ENCODE measurements at places on chromosomes 4 and X. TPM values are rescaled to one million over a fixed set of nuclear protein-coding genes. Genes with fewer than 3 reads are reported as not detected.

The OTUD6A gene
- total RNA-seq = not detected

The CT45A10 gene
- not detected for total RNA-seq

The L1CAM gene
- 30.2 TPM for total RNA-seq

The RGN gene
- total RNA-seq = 12.2 TPM

The MAGED4 gene
- total RNA-seq = 0.27 TPM

The USP51 gene
- total RNA-seq = 3.5 TPM

The SPANXD gene
- not detected for total RNA-seq

The EFNB1 gene
- total RNA-seq = 12.0 TPM

DNA sequence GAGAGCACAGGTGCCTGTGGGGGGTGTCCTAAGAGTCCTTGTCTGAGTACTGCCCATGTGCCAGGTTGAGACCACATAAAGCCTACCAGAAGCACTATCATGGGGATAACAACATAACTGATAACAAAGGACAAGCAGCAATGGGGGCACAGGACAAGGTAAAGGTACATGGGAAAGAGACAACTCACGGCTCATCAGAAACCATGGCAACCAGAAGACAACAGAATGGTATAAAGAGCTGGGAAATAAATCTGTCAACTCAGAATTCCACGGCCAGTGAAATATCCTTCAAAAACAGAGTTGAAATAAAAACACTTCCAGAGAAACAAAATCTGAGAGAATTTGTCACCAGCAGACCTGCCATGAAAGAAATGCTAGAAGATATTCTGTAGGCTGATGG lies 20.0 kb downstream of the CENPU start:
- no peak overlapping the region for H3K27ac ChIP-seq
- no peak for DNase-seq
- H3K36me3 ChIP-seq = no peaks in the 10 kb centered on the region
- H3K27me3 ChIP-seq = no peaks in the 10 kb centered on the region
- no peak overlapping the region for H3K4me3 ChIP-seq
- no peaks in the 10 kb centered on the region for H3K4me1 ChIP-seq

DNA sequence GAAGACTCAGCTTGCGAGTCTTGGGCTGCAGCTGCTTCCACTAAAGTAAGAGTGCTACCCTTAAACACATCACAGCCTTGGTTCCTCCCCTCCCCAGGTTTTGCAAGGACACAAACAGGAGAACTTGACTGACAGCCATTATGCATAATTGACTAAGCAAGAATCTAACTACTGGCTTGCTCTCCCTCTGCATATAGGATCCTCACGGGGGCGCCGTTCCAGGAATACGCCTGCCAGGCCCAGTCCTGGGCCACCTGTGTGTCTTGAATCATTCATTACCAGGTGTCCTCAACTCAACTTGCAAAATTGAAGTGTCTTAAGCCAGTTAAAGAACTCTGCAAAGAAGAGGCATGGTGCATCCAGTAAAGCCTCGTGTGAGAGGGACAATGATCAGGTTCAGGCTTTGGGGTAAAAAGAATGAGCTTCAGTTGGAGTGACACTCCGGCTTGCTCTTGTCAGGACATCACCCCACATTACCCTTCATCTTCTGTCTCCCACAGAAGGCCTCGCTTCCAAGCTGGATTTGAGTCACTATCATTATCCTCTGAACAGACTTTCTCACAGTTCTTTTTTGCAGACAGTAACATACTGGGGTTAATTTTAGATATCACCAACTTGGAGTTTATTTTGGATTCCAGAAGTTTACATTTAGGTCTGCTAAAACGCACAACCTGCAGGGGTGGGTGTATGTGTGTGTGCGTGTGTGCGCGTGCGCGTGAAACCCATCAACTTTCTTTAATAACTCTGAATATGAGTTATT lies 273.5 kb upstream of the HS3ST1 start:
- H3K27ac ChIP-seq = no peak overlapping the region
- no peaks in the 10 kb centered on the region for H3K4me1 ChIP-seq
- no peaks in the 10 kb centered on the region for H3K27me3 ChIP-seq
- DNase-seq = no peak

DNA sequence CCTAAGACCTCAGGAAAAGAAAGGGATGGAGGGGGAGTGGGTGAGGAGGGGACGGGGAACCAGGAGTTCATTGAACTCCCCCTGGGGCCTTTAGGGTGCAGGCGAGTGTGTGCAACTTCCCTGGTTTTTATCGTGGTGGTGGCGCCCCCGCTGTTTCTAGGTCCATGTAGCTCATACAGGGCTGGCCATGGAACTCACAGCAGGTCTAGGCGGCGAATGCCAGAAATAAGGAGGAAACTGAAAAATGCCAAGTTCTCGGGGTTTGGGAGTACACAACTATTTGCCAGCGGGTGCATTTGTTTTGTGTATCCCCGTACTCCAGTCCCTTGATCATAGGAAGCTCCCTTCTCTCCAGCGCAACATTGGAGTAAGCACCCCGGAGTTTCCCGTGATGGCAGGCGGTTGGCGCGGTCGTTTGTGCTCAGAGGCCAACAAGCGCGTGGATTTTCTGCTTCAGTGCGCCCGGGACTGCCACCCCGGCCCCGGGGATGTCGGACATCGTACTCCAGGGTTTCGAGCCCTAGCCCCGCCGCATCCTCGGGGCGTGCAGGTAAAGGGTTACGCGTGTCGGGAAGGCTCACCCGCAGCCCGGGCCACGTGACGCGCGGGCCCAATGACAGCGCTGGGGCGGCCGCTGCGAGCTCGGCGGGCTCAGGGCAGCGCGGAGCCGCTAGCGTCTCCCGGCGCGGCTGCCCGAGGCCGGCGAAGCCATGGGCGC lies 208.9 kb downstream of the NWD2 start:
- H3K36me3 ChIP-seq = no peaks in the 10 kb centered on the region
- peak; percentile 65 for DNase-seq
- peak overlapping the region; percentile 55 for H3K4me3 ChIP-seq
- H3K4me1 ChIP-seq = peaks cover 14% of the 10 kb centered on the region

DNA sequence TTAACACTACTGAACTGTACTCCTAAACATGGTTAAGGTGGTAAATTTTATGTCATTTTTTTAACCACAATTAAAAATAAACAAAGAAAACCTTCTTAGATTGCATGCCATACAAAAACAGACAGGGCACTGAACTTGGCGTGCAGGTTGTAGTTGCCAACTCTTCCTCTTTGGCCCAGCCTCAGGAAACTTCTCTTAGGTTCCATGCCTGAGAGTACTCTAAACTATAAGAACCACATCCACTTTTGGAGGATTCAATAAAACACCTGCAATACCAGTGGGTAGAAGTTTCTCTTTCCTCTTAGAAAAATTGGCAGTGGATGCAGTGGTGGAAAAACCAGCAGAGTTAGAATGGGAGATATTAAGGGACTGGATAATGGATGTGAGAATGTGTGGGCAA lies 103.4 kb downstream of the LUZP4 start:
- no peak overlapping the region for H3K27ac ChIP-seq
- H3K36me3 ChIP-seq = no peaks in the 10 kb centered on the region
- H3K4me3 ChIP-seq = no peak overlapping the region
- DNase-seq = no peak
- H3K4me1 ChIP-seq = no peaks in the 10 kb centered on the region

- DNase-seq = no peak
- no peak overlapping the region for H3K4me3 ChIP-seq
- no peaks in the 10 kb centered on the region for H3K27me3 ChIP-seq
- H3K4me1 ChIP-seq = peaks cover under 1% of the 10 kb centered on the region
- no peaks in the 10 kb centered on the region for H3K36me3 ChIP-seq
- no peak overlapping the region for H3K27ac ChIP-seq
Measured at GRCh38 chr4:157121401-157121800, 45.5 kb downstream of the GLRB start.

DNA sequence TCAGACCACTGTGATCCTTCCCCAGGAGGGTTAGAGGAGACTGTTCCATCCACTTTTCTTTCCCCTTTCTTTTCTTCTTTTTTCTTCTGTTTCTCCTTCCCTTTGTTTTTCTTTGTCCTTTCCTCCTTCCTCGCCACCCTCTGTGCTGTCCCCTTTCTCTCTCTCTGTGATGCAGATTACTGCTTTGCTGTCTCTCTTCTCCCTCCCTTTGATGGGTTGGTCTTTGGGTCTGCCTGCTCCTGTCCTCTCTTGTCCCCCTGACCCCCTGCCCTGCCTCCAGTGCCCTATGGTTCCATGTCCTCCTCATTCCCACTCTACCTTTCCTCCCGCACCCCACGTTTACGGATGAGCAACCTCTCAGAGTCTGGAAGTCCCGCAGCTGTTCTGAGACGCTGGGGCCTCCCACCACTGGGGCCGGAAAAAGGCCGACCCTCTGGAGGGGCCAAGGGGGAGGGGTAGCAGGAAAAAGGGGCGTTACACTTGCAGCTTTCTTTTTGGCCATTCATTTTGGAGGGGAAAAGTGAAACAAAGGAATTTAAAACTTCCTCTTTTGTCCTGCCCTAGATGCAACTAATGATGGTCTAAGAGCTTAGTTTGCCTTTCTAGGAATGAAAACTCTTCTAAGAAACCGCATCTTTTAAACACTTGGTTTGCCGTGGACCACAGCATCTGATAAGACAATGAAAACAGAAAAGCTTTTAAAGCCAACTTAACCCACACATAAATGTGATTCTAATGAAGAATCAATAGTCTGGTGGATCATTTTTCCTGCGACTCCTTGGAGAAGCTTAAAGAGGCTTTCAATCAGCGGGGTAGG lies 24.5 kb upstream of the TSR2 start:
- H3K27me3 ChIP-seq = no peaks in the 10 kb centered on the region
- no peaks in the 10 kb centered on the region for H3K4me1 ChIP-seq
- no peaks in the 10 kb centered on the region for H3K36me3 ChIP-seq
- H3K27ac ChIP-seq = no peak overlapping the region

DNA sequence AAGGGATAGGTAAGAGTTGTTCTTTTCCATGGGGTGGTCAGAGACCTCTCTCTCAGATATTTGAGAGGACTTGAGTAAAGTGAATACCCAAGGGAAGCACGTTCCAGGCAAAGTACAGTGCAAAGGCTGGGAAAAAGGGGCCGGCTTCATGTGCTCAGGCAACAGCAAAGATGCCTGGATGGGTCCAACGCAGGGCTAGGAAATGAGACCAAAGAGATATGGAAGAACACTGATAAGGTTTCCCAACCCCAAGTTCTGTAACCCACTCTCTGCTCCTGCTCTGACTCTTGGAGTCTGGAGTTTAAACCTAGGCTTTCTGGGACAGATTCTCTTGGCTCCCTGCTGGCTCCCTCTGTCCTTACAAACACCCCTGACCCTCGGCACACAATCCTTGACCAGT lies 36.2 kb upstream of the PROM1 start:
- no peaks in the 10 kb centered on the region for H3K36me3 ChIP-seq
- DNase-seq = no peak
- H3K4me1 ChIP-seq = no peaks in the 10 kb centered on the region
- no peak overlapping the region for H3K4me3 ChIP-seq
- H3K27me3 ChIP-seq = no peaks in the 10 kb centered on the region
- no peak overlapping the region for H3K27ac ChIP-seq

DNA sequence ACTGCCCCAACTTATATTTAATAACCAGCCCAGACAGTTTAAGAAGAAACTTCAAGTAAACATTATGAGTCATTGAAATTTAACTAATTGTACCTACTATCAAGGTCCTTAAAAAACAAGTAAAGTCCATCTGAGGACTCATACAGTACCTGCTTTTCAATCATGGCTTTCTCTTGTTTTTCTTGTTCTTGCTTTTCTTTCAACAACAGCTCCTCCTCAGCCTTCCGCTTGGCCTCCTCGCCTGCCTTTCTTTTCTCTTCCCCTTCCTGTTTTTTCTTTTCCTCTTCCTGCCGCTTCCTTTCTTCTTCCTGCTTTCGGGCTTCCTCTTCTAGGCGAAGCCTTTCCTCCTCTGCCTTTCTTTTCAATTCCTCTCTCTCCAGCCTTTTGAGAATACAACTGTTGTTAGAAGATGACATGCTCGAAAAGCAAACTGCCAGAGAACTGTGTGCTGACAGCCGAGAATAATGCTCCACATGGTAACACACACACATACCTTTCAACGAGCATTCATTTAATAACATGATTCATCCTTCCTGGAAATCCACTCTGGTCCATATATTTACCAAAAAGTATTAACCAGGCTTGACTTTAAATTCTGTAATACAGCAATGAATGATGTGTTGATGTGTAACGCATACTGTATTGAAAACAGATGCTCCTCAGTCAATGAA lies 25.2 kb upstream of the BCLAF3 start:
- H3K27me3 ChIP-seq = no peaks in the 10 kb centered on the region
- no peak overlapping the region for H3K27ac ChIP-seq
- no peaks in the 10 kb centered on the region for H3K36me3 ChIP-seq

DNA sequence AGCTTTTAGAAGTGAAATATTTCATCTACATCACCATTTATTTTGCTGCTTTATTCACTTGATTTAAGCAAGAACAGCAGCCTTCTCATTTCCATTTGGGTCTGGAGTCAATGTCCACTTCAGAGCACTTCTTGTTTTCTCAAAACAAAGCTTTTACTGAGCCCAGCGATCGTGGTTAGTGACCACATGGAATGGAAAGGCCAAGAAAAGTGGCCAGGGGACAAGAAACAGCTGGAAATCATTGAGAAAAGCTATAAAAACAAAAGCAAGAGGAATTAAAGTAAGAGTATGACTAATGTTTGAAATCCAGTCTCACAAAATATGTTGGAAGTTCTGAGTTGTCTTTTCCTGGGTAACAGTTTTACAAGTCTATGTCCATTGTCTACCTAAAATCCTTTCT lies 328.4 kb upstream of the INTU start:
- H3K4me1 ChIP-seq = no peaks in the 10 kb centered on the region
- H3K4me3 ChIP-seq = no peak overlapping the region
- no peak for DNase-seq

DNA sequence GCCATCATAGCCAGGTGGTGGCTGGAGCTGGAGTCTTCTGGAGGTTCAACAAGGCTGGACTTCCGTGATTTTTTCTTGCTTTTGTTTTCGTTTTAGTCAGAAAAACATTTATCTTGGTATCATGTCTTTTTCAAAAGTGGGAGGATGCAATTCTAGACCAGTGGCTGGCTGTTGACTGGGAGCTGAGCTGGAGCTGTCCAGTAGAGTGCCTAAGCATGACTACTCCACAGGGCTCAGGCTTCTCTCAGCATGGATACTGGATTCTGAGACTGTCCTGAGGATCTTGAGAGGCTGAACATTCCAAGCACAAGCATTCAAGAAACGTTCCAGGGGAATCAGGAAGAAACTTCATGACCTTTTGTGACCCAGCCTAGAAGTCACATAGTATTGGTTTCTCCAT lies 598.1 kb downstream of the MID1IP1 start:
- H3K27ac ChIP-seq = no peak overlapping the region
- no peak for DNase-seq
- H3K4me3 ChIP-seq = no peak overlapping the region
- H3K4me1 ChIP-seq = no peaks in the 10 kb centered on the region

- H3K4me1 ChIP-seq = no peaks in the 10 kb centered on the region
- H3K4me3 ChIP-seq = no peak overlapping the region
- no peak overlapping the region for H3K27ac ChIP-seq
- H3K27me3 ChIP-seq = no peaks in the 10 kb centered on the region
Measured at GRCh38 chr4:178340468-178340867, 898.2 kb upstream of the AGA start.
